Muscle of leg (tissue), 16 donors: ENCODE measurements at places on chromosomes 3 and 15. TPM values are rescaled to one million over a fixed set of nuclear protein-coding genes. Genes with fewer than 3 reads are reported as not detected.

DNA sequence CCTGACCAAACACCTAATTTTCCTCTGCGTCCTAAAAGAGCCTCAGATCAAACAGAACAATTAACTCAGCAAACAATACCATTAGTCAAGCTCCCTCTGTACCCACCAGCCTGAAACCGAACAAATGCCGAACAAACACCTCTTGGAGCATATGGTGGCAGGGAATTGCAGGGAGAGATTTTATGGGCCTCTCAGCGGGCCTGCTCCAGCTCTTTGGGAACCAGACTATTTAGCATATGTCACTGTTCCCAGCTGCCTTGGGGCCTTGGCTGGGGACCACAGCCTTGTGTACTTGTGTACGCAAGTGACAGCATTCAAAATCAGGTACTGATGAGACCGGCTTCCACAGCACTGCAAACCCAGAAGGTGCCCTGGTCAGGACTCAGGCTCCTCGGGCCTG is 388.8 kb upstream of the PPP2R3A start:
- DNase-seq = no peak

The SAMD7 gene
- not detected for total RNA-seq

DNA sequence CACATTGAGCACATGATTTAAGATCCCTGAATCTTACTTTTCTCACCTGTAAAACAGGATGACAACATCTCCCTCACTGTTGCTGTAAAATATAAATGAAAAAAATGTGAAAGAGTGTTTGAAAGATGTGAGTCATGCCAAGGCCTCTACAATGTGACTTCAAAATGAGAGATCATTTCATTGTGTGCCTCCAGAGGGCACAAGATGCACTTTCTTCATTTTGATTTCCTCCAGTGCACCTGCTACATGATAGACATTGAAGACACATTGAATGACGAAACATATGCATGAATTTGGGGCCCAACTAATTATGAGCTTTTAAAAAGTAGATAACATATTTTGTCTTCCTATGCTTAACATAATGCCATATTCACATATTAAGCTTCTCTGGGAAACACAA is 170.3 kb downstream of the MOBP start:
- no peak for DNase-seq

The TRAT1 gene
- total RNA-seq = 0.09 TPM
